GDM1 (cell line): ENCODE measurements at places on chromosomes 5 and 9.

- no peak for DNase-seq
Measured at GRCh38 chr9:4590430-4591122, 71.5 kb upstream of the PLPP6 start.

DNA sequence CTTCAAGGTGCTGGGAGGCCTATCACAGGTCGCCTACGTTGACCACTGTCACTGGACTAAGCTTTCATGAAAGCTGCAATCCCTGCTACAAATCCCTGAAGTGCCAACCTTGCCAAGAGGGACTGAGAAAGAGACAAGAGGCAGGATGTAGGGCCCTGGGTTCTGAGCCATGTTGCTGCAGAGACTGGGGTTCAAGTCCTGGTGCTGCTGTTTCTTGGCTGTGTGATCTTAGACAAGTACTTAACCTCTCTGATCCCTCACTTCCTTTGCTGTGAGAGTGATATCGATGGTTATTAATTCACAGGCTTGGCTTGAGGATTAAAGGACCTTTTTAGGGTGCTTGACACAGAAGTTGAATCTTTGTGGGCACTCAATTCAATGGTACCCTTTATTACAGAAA lies 15.5 kb downstream of the CSF1R start:
- no peak for DNase-seq

- DNase-seq = no peak
Measured at GRCh38 chr5:141692919-141693725, 11.1 kb upstream of the ARAP3 start.

DNA sequence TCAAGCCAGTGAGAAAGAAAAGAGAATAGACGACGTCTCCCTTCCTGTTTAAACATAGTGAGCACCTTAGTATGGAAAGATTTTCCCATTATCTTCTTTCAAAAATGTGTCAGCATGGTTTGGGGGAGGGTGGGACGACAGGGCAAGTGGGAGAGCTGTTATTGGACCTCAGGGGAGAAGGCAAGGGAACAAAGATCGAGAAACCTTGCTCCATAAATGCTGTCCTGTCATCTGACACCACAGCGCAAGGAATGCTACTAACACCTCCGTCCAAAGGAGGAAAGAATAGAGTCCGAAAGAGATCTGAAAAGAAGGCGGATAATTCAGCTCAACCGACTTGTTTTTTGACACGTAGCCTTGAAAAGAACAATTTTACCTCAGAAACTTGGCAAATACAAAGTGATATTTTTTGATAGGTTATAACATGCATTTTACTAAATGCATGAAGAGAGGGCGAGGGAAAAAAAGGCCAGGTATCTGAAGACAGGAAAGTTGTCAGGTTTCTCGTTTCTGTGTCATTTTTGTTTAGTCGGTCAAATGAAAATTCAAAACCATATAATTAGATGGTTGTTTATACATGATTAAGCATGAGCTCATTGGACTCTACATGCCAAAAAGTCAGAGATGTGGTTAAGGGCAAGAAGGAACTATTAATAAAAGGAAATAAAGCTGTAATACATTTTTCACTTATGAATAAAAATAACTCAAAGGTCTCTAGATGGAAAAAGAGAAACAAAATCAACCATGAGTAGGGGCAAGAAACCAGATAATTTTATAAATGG lies 155.7 kb downstream of the GLIS3 start:
- DNase-seq = no peak

DNA sequence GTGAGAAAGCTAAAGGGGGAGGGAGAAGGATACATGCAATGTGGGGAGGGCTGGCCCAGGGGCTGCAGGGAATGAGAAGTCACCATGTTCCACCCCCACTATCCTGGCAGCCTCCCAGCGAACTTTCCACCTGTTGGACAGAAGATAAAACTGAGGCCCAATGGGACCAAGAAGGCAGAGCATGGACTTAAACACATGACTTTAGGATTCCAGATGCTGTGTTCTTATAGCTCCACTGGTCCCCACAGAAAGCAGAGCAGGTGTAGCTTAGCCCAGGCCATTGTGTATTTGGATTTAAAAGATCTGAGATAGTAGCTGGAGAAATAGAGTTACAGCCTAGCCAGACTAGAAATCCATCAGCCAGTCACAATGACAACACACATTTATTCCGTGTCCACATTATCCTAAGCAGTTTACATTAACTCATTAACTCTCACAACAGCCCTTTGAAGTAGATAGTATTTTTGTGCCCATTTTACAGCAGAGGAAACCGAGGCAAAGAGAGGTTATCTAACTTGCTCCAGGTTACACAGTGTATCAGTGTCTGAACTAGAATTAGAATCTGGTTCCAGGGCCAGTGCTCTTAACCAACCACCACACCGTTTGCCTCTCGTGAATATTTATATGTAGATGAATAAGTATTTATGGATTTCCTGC lies 121.0 kb downstream of the RGS3 start:
- no peak for DNase-seq

DNA sequence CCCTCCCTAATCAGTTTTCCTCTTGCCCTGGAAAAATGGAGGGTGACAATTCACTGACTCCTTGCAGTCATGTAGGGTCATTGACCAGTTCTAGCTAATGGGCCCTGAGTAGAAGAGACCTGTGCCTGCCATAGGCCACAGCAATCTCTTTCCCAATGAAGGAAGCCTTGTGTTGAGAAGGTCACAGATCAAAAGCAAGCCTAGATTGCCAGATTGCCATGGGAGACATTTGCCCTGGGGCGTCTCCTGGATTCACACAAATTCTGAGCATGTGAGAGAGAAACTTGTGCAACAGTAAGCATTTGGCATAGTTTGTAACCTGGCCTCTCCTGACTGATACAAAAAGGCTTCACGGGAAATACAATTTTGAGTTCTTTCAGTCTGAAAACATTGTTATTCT lies 148.0 kb downstream of the NUDT12 start:
- DNase-seq = no peak

DNA sequence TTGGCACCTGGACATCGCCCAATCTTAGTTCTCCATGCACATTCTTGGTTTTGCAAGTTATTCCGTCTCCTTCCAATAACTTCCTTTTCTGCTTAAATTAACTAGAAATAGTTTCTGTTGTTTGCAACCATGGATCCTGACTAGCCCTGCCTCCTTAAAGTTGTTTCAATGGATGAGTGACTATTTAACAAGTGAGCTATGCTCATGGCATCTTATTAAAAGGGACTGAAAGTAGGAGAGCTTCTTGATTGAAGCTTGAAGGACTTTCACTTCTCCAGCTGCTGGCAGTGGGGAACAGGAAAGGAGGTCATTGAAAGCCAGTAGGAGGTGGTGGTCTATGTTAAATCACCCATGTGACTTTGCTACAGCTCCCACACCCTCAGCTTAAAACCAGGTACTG lies 466.8 kb downstream of the ARHGEF28 start:
- no peak for DNase-seq

DNA sequence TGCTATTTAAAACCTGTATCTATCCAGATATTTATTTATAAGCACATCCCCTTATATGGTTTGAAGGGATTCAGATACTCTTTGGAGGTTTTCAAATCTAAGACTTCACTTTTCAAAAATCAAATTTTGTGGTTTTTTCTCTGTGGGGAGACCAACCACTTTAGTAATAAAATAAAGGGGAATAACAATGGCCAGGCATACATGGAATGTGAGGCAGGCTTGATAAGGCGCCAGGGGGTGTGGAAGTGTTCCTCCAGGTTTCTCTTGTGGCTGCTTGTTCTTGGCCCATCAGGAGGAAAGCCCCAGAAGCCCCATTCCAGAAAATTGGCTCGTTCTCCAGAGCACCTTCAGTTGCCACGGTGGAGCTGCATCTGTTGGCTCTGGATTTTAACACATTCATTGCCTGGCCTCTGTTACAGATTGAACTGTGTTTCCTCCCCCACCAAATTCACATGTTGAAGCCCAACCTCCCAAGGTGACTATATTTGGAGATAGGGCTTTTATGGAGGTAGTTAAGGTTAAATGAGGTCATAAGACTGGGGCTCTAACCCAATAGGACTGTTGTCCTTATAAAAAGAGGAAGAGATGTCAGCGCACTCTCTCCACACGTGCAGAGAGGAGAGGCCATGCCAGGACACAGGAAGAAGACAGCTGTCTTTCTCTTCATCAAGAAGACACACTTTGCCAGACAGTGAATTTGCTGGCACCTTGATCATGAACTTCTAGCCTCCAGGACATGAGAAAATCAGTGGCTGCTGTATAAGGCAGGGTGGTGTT lies 195.9 kb downstream of the TMEM38B start:
- DNase-seq = no peak

DNA sequence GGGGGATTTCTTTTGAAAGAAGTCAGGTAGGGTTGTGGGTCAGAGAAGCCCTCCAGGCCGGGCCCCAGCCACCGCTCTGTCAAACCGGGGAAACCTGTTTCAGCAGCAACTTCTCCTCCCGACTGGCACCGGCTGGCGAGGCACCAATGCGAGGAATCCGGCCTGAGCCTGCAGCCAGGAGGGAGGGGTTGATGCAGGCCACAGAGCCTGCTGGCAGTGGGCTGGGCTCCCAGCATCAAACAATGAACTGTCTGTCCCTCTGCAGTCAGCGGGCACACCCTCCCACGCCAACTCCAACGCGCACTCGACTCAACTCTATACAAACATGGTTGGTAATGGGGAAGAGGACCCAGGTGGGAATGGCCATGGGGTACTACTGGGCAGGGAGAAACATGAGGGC lies 12.1 kb downstream of the PCDH1 start:
- no peak for DNase-seq

GRCh38 chr5:54398191-54398590 lies 57.3 kb upstream of the HSPB3 start:
- DNase-seq = no peak

DNA sequence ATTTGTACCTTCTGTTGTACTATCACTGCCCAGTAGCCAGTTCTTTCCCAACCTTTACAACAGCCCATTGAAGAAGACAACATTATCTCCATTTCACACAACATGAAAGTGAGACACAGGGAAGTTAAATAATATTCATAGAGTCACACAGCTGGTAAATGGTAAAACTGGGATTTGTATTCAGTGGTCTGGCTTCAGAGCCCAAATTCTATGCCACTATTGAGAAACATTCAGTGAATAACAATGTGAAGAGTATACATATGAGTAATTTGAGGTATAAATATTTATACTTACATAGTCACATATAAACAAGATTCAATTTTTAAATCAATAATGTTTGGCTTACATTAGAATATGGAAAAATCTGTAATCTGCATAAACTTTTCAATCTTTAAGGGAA lies 13.8 kb downstream of the SMIM15 start:
- no peak for DNase-seq

DNA sequence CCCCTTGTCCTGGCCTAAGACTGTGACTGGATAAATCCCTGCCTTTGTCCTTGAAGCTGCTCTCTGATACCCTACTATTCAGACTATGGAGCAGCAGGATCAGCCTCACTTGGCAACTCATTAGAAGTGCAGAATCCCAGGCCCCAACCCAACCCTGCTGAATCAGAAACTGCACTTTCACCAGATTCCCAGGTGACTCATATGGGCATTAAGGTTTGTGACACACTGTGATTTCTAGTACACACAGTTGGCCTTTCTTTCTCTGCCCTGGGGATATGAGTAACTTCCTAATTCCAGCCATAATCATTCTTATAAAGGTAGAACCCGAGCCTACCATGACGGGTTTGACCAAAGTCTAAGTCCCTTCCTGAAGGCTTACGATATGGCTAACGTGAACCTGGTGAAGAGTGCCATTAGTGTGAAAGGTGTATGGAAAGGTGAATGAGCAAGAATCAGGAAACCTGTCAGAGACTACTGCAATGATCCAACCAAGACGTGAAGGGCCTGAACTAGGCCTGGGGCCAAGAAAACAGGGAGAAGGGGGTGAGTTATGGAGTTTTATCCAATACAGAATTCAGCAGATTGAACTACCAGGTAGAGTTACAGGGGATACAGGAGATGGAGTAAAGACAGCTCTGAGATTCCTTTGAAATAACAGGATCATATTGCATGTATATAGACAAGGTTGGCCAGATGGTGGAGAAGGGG lies 533.0 kb downstream of the BNC2 start:
- DNase-seq = no peak

DNA sequence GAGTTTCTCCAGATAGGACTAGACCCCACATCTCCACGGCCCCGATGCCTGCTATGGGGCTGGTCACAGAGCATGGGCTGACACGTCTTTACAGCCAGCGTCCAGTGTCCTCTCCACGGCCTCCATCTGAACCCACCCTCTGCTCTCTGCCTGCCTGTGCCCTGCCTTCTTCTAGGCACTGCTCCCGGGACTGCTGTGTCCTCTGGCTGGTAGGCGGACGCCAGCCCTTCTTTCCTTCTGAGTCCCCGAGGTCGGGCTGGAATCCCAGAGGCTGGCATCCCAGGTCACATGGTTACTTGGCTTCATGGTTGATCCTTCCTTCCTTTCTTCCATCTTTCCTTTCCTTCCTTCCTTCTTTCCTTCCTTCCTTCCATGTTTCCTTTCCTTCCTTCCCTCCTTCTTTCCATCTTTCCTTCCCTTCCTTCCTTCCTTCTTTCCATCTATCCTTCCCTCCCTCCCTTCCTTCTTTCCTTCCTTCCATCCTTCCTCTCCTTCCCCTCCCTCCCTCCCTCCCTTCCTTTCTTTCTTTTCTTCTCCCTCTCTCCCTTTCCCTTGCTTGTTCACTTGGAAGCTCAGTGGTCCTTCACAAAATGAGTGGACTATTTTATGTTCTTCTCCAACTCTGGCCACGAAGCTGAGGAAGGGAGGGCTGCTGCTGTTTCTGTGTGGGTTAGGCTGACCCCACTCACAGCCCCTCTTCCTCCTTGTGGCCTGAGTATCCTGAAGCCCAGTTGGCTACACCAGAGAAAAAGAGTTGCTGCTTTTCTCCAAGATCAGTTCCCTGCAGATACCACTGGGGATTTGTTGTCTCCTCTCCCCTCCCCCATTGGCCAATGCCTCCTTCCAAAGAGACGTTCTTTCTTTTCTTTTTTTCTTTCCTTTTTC lies 66.8 kb upstream of the NEURL1B start:
- no peak for DNase-seq

DNA sequence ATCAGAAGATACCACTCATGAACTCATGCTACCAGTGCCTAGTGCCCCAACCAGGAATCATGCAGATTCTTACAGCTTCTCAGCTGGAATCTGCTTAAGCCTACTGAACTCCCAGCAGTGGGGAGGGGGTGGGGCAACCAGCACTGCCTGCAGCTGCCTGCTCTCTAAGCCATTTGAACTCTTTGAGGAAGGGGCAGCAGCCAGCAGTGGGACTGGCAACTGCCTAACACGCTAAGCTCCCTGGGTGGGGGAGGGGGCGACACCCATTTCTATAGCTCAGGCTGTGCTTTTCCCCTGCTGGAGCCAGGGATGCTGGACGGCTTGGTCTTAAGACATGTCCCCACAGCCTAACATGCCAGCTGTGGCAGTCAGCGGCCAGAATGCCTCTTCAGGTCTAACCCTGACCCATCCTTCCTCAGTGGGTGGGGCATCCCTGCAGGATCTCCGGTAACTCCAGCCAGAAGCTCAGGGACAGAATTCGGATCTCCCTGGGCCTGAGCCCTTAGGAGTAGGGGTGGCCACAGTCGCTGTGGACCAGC lies 889.7 kb downstream of the CDH9 start:
- no peak for DNase-seq

DNA sequence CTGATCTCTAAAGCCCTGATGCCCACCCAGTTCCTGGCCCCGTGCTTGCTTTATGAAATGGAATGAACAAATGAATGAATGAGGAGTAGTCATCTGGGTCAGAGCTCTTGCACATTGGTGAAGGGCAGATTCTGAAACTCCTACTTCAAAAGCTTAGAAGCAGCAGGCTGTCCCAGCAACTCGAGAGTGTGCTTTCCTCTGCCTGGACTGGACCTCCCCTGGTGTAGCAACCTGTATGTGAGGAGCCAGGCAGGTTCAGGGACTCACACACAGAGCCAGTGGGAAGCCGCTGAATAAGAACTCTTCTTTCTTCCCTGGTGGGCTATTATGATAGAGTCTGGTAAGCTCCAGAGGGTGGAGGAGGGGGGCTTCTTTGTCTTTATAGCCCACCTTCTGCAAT lies 396.4 kb downstream of the CDK5RAP2 start:
- no peak for DNase-seq

- no peak for DNase-seq
Measured at GRCh38 chr9:108184941-108185340, 670.8 kb downstream of the ACTL7B start.
